Mesenteric fat pad (tissue), 1 donor: ENCODE measurements at places on chromosomes 13 and 19. TPM values are rescaled to one million over a fixed set of nuclear protein-coding genes. Genes with fewer than 3 reads are reported as not detected.

The PGPEP1 gene
- 48.7 TPM for total RNA-seq

The ERICH4 gene
- not detected for total RNA-seq

DNA sequence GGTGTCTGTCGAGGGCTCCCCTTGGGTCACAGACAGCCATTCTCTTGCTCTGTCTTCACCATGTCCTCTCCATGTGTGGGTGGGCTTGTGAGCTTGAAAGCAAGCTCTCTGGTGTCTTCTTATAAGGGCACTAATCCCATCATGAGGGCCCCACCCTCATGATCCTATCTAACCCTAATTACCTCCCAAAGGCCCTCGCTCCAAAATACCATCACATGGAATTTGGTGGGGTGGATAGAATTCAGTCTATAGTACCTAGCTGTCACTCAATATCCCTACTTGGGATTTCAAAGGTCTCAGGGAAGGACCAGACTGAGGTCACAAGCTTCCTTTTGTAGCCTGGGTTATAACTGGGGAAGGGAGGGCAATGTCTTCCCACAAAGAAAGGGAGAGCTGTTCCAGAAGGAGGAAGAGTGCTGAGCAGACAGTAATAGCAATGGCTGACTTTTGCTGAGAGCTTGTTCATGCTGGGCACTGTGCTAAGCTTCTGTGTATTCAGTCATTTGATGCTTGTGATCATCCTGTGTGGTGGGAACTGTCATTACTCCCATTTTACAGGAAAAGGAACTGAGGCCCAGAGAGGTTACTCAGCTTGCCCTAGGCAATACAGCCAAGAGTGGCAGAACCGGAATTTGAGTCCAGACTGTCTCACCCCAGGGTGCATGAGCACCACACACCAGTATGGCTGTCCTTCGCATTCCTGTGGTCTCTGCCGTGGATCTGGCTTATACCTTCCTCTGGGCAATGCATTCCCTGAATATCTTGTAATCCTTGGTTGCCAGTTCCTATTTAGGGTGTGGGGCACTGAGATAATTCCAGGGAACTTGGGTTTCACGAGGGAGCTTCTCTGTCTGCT, 8.2 kb downstream of the FXYD5 start:
- DNase-seq, result no peak

DNA sequence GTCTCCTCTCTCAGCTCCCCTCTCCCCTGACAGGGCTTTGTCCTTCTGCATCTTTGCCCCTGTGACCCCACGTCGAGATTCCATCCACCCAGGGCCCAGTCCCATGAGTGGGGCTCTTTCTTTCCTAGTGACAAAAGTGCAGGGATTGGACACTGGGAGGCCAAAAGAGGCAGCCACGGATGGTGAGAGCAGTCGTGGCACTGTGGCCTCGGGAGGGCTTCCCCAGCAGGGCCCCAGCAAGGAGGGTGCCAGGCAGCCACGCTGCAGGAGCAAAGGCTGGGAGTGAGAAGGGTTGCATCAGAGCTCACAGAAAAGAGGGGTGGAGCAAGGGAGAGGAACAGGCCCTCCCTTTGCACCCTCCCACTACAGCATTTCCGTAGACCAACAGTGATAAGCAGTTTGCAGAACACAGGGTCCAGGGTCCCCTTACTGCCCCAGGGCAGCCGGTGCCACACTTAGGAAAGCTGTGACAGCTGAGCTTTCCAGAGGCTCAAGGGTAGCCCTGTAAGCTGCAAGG, 4.9 kb downstream of the ZSCAN1 start:
- DNase-seq, result no peak

- no peak for DNase-seq
These were observed 236.4 kb upstream of the SGCG start for GRCh38 chr13:22944378-22944777.

The PTPRH gene
- 1.00 TPM for total RNA-seq

The DNAAF3 gene
- total RNA-seq, result 0.48 TPM

The KLK2 gene
- not detected for total RNA-seq

DNA sequence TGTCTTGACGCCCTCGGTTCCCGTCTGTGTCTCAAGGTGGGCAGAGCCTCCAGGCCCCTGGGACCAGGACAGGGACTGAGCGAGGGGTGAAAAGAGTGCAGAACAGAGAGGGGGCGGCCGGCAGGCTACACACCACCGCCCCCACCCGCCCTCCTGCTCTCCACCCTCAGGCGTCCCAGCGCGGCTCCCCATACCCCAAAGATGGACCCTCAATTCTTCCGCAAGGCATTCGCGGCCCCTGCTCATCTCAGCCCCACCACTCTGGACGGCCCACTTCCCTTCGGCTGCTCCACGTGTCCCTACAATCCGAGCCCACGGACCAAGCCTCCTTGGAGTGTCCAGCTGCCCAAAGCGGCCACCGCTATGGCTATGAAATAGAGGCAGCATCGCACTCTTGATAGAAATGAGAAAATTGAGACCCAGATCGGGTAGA, 1.8 kb downstream of the KLF16 start:
- DNase-seq, result no peak

DNA sequence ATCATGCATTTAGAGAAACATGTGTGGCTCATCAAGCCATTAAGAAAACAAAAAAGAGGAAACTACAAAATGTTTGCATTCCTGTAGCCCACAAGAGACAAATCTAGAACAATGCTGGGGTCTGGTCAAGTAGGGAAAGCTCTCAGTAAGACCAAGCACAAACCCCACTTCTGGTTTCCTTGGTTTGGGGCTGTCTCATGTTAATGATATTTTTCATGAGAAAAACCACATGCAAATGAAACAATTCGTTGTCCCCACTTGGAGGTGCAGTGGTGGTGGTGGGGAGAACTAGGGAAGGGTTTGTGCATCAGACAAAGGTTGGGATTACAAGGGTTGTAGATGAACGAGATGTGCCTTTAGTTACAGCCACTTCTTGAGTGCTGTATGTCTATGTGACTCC, 7.0 kb upstream of the RB1 start:
- DNase-seq, result no peak

DNA sequence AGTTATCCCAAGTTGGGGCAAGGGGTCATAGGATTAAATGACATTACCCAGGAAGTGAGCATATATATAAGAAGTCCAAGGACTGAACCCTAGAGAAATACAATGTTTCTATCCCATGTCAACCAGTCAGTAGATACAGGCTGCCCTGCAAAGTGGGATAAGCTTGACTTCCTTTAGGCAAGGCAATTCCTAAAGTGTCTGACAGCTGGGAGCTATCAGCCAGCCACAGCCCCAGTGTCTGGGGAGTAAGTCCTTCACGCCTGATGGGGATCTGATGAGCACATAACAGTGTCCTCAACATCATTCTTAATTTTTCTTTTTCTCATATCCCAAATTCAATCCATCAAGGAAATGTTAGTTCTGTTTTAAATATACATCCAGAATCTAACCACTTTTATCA, 54.1 kb downstream of the DNAJC15 start:
- DNase-seq, result no peak

GRCh38 chr19:27738569-27739193, 1474.3 kb downstream of the UQCRFS1 start:
- peak; percentile 55 for DNase-seq

DNA sequence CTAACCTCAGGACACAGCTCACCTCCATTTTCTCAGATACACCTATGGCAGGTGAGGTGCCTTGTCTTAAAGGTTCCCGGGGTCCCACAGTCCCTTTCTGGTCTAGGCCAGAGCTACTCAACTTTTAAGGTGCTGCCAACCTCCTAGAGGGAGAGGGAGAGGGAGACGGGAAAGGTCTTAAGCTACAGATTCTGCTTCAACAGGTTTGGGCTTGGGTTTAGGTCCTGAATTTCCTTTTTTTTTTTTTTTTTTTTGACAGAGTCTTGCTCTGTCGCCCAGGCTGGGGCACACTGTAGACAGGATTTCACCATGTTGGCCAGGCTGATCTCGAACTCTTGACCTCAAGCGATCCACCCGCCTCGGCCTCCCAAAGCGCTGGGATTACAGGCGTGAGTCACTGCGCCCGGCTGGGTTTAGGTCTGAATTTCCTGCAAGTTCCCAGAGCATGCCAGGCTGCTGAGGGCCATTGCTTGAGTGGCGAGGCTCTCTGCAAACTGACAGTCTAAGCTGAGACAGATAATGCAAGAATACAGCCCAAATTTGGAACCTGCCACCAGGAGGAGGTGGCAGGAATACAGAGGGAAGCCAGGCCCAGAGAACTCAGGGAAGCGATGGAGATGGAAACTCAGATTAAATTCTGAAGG, 7.8 kb upstream of the SYCN start:
- no peak for DNase-seq

DNA sequence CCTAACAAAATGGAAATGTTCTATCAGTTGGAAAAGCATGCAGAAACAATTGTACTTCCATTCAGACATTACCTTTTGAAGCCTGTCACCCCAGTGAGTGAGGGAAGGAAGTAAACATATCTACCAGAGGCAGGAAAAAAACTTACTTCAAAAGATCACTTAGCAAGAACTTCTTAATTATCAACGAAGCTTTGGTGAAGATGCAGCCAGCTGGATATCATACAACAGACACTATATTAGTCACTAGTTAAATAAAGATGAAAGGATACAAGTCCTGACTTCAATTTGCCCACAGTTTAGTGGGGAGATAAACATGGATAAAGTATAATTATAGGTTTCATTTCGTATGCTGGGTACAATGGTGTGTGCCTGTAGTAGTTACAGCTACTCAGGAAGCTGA, 148.8 kb downstream of the TNFRSF19 start:
- DNase-seq, result no peak

DNA sequence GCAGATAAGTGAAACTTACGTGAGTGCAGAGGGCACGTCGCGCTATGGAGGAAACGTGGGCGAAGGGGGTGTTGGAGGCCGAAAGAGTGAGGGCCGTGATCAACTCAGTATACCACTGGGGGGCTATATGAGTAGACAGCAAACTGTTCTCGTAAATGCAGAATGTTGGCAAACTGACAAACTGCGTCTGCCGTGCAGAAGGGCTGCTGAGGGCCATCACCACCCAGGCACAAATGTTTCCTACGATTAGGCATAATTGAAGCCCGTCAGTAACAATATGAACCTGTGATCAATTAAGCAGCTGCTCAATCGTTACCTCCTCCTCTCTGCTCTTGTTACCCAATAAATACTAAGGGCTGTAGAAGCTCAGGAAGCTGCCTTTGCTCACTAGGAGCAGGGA, 17.3 kb upstream of the MADCAM1 start:
- no peak for DNase-seq

DNA sequence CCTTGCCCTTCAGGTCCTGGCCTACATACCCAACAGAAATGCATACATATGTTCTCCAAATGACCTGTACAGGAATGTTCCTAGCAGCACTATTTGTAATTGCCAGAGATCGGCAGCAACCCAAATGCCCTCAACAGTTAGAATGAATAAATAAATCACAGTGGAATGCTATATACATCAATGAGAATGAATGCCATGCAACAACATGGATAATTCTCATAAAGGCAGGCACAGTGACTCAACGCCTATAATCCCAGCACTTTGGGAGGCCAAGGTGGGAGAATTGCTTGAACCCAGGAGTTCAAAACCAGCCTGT, 18.6 kb downstream of the TEX101 start:
- no peak for DNase-seq
